Activated naive CD8-positive, alpha-beta T cell treated with anti-CD3 and anti-CD28 coated beads, Interleukin-2, amount 50 U/mL, for 16 hours (primary cell): ENCODE measurements at places on chromosomes 2 and 18.

DNA sequence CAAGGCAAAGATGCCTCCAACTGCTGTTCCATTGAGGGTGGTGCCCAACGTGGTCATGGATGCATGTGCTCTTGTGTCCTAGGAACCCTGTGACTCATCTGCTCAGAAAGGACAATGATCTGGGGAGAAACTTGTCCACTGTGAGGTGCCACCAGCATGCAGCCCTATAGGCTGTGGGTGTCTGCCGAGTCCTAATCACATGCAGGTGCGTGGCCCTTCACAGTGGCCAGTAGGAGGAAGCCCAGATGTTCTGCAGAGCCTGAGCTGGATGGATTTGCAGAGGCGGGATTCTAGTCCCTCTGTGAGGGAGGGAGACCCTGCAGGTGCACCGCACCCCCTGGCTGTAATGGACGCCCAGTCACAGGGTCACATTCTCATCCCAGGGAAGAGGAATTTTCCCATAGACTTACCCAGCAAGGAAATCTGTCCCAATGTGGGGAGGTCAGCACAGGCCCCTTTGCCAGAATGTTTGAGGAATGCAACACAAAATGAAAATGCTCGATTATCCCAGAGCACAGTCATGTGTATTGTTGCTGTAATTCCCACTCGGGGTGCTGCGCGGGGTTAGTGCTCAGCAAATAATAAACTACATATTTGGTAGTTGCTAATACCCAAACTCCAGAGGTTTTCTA lies 13.9 kb downstream of the GDF7 start:
- DNase-seq, result no peak

GRCh38 chr2:196719110-196719872 lies 79.8 kb downstream of the CCDC150 start:
- no peak for DNase-seq

- DNase-seq, result no peak
Observed at GRCh38 chr2:10266133-10266620, 36.5 kb upstream of the HPCAL1 start.

DNA sequence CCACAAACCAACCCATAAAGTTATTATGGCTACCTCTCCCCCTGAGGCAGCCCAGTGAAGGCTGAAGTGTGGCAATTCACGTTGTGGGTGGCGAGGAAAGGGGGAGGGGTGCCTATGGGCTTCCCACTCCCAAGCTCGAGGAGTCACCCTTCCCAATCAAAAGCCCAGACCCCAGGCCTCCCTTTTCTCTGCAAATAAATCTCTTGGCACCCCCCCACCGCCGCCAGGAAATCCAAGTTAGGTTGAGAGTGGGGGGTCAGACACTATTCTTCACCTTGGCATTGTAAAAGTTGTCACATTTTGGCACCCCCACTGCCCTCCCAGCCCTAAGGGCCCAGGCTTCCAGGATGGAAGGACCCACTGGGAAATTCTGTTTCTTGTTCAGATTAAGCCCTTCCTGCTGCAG lies 6.9 kb downstream of the ANKRD53 start:
- DNase-seq, result no peak

DNA sequence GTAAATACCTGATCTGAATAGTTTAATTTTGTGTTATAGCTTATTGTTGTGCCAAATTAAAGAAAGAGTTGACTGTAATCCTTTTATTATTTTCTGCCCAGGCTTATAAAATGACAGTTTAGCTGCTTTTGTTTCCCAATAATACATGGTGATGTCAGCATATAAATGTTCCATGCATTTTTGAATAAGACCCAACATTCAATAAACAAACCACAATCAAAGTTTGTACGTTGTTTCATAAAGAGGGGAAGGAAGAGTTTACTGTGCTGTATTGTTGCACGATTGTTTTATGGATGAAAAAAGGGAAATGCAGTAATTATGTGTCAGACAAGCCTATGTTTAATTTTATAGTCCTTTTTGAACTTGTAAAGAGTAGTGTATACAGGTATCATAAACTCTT lies 177.2 kb upstream of the SCN7A start:
- DNase-seq, result no peak

DNA sequence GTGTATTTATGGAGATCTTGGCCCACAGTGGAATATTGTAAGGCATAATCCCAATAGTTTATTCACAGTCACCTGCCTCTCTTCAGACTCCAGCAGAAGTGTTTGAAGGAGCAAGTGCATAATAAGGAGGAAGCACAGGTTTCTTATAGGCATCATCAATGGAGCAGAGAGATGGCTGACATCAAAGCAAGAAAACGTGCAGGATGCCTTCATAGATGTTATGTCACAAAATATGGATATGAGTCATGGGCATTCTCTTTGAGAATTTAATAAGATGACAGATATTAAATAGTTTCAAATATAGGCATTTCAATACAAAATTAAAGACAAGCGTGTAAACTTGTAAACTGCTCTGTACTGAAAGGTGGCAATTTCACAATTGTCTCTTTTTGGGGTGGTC lies 4.0 kb upstream of the RND3 start:
- DNase-seq, result no peak

- no peak for DNase-seq
Observed at GRCh38 chr2:10022041-10022421, 21.3 kb upstream of the KLF11 start.

GRCh38 chr2:26670171-26670570 lies 22.4 kb upstream of the KCNK3 start:
- no peak for DNase-seq

DNA sequence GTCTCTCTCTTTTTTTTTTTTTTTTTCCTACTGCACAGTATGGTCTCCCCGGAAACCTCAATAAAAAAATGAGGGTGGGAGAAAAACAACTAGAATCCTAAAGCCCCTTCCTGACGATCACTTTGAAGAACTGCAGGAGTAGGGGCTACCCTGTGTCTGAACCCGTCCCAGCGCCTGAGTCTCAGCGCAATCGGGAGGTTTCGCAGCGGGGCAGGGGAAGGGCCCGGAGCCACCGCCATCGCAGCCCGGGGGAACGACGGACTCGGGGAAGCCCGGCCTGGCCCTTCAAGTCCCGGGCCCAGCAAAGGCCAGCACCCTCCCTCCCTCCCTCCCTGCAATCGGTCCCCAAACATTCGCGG lies 411 bp downstream of the NARS1 start:
- no peak for DNase-seq

DNA sequence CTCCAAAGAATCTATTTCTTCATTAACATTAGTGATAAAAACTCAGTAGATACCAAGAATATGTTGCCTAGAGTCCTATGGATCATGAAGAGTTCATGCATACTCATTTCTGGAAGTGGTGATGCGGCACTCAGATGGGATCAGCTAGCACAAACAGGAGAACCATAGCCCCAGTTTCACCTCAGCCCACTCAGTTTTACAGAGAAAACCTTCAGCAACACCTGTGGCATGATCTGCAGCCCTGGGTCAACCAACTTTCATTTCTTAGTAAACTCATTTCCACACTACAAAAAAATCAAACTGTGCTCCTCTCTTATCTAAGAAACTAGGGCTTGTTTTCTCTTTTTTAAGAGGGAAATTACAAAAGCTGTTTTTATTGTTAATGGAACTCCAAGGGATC lies 569.4 kb downstream of the CCDC85A start:
- no peak for DNase-seq

- DNase-seq, result no peak
Observed at GRCh38 chr18:39365836-39366485, 1800.4 kb upstream of the CELF4 start.

- DNase-seq, result no peak
Observed at GRCh38 chr2:48910961-48911360, 155.4 kb upstream of the LHCGR start.

GRCh38 chr2:23925702-23926289 lies 1.1 kb downstream of the ATAD2B start:
- no peak for DNase-seq

DNA sequence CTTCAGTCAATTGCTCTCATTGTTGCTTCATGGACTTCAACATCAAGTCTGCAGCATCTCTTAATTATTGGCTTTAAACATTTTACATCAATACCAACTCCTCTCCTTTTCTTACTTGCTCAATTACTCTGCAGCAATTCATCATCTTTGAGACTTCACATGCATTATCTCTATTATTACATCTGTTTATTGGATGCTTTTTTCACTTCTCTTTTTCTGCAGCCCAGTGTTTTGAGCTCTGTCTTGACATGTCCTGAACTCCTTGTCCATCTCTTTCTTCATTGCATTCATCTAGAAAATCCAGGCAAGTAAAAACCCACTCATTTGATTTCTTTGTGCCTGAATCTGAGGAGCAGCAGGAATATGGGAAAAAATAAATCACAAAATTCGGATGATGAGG lies 647.9 kb downstream of the PLCL1 start:
- no peak for DNase-seq

DNA sequence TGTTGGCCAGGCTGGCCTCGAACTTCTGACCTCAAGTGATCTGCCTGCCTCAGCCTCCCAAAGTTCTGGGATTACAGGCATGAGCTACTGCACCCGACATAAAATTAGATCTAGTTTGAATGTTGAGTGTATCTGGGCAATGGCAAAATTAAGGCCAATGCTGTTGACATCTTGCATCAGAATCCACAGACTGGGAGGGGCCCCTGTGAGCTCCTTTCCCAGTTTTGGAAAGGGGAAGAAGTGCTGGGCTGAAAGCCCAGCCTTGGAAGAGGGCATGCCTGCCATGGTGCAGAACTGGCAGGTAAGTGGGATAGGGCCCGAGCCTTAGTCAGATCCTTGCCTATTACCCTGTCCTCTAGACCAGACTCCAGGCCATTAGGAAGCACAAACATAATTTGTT lies 4.5 kb upstream of the MYOM1 start:
- DNase-seq, result no peak

GRCh38 chr2:170206805-170207407 lies 29.0 kb downstream of the MYO3B start:
- DNase-seq, result no peak

DNA sequence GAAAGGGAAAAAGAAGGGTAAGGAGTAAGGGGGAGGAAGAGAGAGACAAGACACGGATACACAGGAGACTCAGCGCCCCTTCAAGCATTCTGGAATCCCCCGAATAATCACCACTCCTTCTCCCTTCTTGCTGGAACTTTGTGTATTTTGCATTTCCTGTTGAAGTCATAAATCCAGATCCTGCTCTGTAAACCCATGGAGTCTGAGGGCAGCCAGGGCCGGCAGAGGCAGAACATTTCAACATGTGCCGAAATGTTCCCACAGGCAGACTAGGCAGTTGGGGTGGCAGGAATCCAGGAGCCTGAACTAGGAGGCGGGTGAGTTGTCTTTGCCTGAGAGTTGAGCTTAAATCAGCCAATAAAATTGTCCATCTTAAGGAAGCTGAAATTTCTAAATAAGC lies 193.1 kb downstream of the SH3RF3 start:
- no peak for DNase-seq

- no peak for DNase-seq
Observed at GRCh38 chr18:44766450-44766849, 85.8 kb downstream of the SETBP1 start.

DNA sequence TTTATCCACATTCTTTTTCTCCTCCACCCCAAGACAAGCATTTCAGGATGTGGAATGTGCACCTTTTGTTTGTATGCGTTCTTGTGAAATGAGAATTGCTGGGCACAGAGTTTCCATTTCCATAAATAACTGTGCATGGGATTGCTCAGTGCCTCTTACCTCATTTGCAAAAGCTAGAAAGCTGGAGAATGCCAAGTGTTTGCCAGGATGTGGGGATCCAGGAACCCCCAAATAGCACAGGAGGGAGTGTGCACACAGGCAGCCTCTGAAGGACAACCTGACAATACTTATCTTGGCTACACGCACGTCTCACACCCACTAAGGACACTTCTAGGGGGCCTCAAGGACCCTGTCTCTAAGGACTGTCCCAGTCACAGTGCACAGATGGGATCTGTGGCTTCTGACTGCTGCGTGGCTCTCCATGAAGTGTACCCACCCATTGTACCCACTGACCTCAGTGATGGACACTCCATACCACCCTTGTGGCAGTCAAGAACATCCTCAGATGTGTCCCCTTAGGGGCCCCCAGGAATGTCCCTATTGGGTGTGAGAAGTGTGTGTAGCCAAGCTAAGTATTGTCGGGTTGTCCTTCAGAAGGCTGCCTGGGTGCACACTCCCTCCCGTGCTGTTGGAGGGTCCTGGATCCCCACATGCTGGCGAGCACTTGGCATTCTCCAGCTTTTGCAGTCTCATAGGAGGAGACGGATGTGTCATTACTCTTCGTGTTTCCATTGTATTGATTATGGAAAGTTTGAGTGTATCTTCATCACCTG lies 38.4 kb downstream of the CAPN13 start:
- no peak for DNase-seq

- DNase-seq, result no peak
Observed at GRCh38 chr2:66509326-66509811, 74.4 kb downstream of the MEIS1 start.

GRCh38 chr2:218419630-218420216 lies 800 bp downstream of the VIL1 start:
- no peak for DNase-seq

GRCh38 chr18:69246027-69246426 lies 154.7 kb upstream of the DOK6 start:
- DNase-seq, result no peak

- no peak for DNase-seq
Observed at GRCh38 chr18:50298443-50299284, 11.2 kb upstream of the CXXC1 start.

- DNase-seq, result no peak
Observed at GRCh38 chr18:36809590-36810381, 19.0 kb downstream of the TPGS2 start.

GRCh38 chr2:58137221-58137620 lies 90.6 kb downstream of the VRK2 start:
- no peak for DNase-seq

GRCh38 chr18:573385-573784 lies 6.8 kb upstream of the CETN1 start:
- no peak for DNase-seq

GRCh38 chr2:234861841-234862735 lies 89.7 kb upstream of the SH3BP4 start:
- no peak for DNase-seq

- DNase-seq, result no peak
Observed at GRCh38 chr2:174486563-174487107, at the start of gene GPR155. Gene GPR155, minus strand, starts transcription at chr2:174487029. Its CDS starts 5,073 bp downstream, at chr2:174481956.

- DNase-seq, result no peak
Observed at GRCh38 chr18:2027756-2028155, 543.5 kb downstream of the METTL4 start.

DNA sequence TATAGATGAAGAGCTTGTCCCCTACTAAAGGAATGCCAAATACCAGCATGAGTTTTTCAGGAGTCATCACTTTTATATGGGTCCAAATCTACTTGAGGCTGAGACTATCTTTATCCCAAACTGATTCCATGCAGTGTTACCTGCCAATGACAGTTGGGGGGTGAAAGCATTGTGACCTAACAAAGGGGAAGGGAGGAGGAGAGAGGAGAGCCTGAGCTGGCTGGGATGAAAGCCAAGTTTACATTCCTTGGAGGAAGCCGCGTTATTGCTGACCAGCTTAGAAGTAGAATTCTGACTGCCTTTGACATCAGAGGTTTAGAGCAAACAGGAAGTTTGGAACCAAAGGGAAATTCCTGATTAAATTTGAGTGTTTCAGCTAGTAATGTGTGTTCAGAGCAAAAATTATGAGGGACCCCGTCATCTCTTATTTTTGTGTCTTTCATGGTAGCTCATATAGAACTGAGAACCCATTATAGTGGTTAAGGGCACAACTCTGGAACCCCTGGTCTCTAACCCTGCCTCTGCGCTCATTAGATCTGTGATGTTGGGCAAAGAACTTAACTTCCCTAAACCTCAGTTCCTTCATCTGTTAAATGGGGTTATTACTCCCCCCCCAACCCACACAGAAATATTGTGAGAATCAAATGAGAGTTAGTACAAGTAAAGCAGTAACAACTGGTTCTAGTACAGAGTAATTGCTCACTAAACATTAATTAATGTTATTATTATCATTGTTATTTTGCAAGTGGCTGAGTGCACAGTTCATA lies 199.3 kb upstream of the EPAS1 start:
- no peak for DNase-seq

- DNase-seq, result no peak
Observed at GRCh38 chr2:47520302-47520630, 117.3 kb downstream of the MSH2 start.
